Pancreas (tissue), 10 donors: ENCODE measurements at places on chromosomes 11 and 22. TPM values are rescaled to one million over a fixed set of nuclear protein-coding genes. Genes with fewer than 3 reads are reported as not detected.

Gene GALNT18
- 5.5 TPM for polyA plus RNA-seq

Gene ZC3H12C
- 1.5 TPM for polyA plus RNA-seq

Gene OR4X2
- polyA plus RNA-seq = not detected

Gene OR52I2
- polyA plus RNA-seq = not detected

Gene GPHA2
- polyA plus RNA-seq = 5.1 TPM

Gene SEPTIN3
- 1.9 TPM for polyA plus RNA-seq

Gene ZP1
- 1.5 TPM for polyA plus RNA-seq

Gene KDM4E
- polyA plus RNA-seq = not detected
